ENCODE measurements at places on chromosomes 3 and 15.

- DNase-seq = no peak
These were observed 7.2 kb downstream of the GHRL start for GRCh38 chr3:10285272-10286132.

DNA sequence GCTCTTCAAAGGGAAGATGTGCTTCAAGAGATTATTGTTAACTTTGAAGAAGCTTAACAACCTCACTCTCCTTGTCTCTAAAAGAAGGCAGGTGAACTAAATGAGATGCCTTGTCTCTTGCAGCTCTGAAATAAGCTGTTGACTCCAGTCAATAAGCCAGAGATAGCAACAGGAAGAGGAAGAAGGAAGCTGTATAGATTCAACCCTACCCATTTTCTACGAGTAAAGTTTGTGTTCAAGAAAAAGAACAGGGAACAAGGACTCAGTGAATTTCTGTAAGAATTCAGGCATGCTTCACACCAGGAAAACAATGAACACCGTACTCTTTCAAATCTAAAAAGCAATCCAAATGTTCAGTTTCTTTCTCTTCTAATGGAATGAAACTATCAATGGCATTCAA lies 503.5 kb downstream of the MAGI1 start:
- DNase-seq = no peak

DNA sequence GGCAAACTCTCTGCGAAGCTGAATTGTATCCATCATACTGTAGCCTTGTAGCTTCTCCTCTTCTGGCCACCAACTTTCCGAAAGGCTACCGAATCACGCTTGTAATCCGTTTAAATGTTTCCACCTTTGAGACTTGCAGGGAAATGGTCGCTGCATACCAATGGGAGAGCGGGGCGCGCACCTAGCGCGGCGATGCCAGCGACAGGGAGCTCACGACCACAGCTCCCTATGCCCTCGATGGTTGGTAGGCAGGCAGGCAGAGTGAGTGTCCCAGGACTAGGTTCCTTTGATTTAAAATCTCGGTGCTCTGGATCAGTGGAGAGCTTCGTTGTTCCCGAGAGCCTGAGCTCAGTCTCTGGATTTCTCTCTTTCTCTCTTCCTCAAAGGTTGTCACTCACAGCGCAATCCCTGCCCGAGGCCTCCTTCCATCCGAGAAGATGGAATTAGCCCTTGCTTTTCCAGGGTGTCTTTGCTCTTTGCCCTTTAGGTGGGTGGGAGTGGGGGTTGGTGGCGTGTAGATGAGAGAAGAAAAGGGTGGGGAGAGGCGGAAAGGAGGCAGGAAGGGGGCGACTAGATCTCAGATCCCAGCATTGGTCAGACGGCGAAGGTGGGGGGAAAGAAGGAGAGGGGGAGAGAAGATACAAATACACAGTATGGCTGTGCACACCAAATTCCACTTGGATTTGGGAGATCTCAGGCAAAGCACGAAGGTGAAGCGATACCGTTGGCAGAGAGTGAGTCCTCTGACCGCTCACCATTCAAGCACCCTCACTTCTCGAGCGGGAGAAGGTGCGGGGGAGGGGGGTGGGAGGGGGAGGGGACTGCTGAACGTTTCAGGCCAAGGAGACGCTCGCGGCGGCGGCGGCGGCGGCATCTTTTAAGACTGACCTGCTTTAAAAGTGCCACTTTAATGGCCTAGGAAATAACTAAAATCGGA lies at the start of gene SLITRK3:
TSS of gene SLITRK3 (minus strand) at position 745 of the 937 bp plus-strand sequence. CDS start 5,554 bp downstream, outside the sequence.
- no peak for DNase-seq

DNA sequence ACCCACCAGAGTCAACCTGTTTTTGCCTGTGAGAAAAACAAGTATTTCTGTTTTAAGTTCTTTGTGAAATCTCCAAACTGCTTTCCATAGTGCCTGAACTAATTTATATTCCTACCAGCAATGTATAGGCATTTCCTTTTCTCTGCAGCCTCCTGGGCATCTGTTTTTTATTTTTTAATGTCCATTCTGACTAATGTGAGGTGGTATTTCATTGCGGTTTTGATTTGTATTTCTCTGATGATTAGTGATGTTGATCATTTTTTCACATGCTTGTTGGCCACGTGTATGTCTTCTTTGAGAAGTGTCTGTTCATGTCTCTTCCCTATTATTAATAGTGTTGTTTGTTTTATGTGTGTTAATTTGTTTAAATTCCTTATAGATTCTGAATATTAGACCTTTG lies 820.5 kb downstream of the MCTP2 start:
- DNase-seq = no peak

DNA sequence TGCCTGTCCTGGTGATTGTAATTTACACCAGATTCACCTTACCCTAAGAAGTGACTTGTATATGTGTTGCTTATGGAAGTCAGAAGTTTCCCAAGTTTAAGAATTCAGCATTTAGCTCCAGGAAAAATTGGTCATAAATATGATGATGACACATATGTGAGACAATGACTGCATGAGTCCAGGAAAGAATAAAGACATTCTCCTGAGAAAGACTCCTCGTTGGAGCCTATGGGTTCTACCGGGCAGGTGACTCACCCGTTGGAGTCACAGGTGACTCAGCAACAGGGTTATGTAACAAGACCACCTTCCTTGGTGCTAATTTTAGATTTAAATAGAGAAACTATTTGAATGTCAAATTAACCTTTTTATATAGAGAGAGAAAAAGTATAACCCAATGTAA lies 662.4 kb downstream of the FHIT start:
- no peak for DNase-seq

DNA sequence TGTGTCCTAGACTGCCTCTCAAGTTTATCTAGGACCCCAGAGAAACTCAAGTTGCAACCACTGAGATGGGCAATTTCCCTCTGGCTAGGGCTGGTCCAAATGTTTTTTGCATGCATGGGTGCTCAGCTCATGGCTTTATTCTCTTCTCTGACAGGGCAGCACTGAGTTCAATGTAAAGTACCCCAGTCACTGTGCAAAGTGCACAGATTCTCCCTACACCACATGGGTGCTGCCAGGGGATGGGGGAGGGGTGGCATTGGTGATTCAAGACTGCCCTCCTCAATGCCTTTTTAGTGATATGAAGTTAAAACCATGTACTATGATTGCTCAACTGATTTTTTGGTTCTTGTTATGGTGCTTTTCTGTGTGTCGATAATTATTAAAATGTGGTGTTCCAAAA lies 14.8 kb upstream of the RAD51 start:
- no peak for DNase-seq

GRCh38 chr15:58608129-58608590 lies 141.3 kb downstream of the ADAM10 start:
- DNase-seq = no peak

GRCh38 chr15:60379525-60380274 lies 18.1 kb downstream of the ANXA2 start:
- no peak for DNase-seq

GRCh38 chr3:171157286-171157685 lies 130.8 kb upstream of the SLC2A2 start:
- DNase-seq = no peak

- DNase-seq = no peak
These were observed 161.7 kb upstream of the ZNF385D start for GRCh38 chr3:21912711-21913110.

- no peak for DNase-seq
These were observed 12.4 kb upstream of the TTBK2 start for GRCh38 chr15:42932833-42933515.

- DNase-seq = no peak
These were observed 23.5 kb upstream of the LRRFIP2 start for GRCh38 chr3:37197810-37198371.

GRCh38 chr15:28873006-28873405 lies 12.8 kb upstream of the APBA2 start:
- DNase-seq = no peak

GRCh38 chr3:139718415-139718814 lies 40.6 kb upstream of the NMNAT3 start:
- DNase-seq = no peak

DNA sequence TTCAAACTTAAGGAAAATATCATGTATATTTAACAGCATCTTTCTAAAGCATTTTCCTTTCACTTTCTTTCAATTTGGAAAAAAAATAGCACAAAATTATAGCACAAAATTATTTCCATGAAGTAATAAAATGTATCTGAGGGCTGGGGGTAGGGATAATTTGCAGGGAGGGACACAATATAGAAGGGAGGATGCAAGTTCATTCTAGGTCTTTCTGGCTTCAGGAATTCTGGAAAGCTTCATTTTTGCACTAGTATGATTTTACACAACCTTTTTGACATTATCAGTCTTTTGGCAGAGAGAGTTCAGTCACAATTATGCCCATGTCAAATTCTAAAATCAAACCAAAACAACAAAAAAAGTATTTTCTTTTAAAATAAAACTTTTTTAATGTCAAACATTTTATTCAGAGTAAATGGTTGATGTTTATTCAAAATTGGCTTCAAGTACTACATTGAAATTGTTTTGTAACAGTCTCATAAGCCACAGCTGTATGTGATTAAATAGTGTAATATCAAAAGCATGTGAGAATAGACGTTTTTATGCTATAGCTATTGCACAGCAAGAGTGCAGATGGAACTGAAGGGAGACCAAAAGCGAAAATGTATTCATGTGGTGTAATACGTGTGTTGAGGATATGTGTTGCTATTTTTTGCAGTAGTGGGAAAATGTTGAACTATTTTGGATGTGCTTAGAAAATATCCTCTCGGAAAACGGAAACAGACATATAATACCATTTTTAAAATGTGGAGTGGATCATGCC lies 5.8 kb downstream of the RBMS3 start:
- no peak for DNase-seq

GRCh38 chr3:75048650-75049049 lies 434.2 kb upstream of the CNTN3 start:
- no peak for DNase-seq

DNA sequence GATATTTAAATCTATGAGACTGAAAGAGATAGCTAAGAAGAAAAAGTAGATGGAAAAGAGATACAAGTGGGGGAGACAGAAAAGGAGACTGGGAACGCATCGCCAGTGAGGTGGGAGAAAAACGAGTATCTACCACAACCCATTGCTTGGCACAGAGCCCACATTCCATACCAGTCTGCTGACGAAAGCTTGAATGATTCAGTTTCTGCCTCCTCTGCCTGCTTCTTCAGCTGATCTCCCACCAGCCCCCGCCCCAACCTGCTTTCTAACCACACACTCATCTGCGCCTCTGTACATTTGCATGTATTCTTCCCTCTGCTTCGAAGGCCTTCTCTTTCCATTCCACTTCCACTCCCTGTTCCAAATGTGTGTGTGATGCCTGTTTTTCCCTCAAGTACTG lies 188.1 kb downstream of the USP13 start:
- DNase-seq = no peak

DNA sequence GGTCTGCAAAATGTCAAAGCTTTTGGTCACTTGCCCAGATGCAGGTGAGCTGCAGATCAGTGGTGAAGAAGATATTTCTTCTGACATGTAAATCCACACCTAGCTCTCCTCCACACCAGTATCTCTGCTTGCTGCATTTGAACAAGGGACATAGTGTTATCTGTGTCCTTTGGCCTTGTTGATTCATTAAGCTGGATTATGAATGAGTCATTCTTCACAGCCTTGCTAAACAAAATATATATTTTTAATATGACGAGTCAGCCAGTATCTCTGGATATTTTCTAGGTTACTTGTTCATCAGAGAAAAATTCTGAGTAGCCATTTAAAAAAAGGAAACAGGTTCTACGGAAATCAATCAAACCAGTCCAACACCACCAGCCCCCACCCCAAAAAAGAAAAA lies 190.6 kb upstream of the ADAMTS9 start:
- DNase-seq = no peak

GRCh38 chr3:175001091-175001490 lies 142.0 kb downstream of the NAALADL2 start:
- no peak for DNase-seq

- DNase-seq = no peak
These were observed 282.1 kb downstream of the VGLL3 start for GRCh38 chr3:86708893-86709292.
